SW480 (cell line): ENCODE measurements at places on chromosomes 5 and 9.

DNA sequence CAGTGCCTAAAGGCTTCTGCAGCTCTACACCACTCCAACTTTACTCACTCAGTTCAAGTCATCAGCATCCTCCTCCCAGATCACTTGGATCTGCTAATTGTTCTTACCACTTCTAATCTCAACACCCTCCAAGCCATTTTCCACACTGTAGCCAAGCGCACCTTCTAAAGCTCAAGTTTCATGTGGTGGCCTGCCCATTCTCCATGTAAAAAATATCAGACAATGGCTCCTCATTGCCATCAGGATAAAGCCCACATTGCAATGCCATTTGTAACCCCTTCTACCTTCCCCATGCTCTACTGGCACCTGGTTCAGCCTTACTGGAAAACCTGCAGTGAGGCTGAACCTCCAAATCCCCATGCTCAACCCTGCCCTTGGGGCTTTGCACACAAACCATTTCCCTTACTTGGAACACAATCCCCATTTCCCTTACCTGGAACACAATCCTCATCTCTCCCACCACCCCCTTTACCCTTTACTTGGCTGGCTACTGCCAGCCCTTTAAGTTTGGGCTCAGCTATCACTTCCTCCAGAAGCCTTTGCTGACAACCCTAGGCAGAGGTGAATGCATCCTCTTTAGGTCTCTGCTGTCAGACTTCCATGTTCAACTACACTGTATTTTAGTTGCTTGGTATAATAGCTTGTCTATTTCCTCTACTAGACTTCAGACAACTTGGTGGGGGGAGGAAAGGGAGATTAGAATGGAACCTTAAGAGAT, 220.0 kb downstream of the TSSK1B start:
- DNase-seq = no peak

- no peak for DNase-seq
Observed at GRCh38 chr5:14325369-14325768, 182.2 kb downstream of the TRIO start.

GRCh38 chr5:141223112-141223783, at the start of gene PCDHB14:
PCDHB14 (plus strand) TSS chr5:141223343; CDS start chr5:141223506, 163 bp downstream.
- peak; percentile 76 for DNase-seq

- no peak for DNase-seq
Observed at GRCh38 chr9:113934829-113935676, 58.9 kb downstream of the ZNF618 start.

DNA sequence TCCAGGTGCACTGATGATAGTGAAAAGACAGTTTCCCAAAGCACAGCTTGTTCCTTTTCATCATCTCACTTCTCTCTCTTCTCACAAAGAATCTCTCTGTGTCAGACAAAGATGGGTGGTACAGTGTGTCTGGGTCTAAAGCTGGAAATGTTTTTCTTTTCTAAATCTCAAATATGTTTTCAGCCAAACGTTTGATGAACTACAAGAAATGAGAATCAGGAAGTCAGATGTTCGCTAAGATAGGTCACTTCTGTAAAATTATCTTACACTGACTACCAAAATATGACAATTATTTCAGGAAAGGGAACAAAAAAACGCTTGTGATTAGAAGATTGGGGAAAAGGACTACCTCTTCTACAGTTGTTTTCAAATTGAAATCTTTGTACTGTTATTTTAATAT, 708.8 kb downstream of the PTPRD start:
- DNase-seq = no peak

DNA sequence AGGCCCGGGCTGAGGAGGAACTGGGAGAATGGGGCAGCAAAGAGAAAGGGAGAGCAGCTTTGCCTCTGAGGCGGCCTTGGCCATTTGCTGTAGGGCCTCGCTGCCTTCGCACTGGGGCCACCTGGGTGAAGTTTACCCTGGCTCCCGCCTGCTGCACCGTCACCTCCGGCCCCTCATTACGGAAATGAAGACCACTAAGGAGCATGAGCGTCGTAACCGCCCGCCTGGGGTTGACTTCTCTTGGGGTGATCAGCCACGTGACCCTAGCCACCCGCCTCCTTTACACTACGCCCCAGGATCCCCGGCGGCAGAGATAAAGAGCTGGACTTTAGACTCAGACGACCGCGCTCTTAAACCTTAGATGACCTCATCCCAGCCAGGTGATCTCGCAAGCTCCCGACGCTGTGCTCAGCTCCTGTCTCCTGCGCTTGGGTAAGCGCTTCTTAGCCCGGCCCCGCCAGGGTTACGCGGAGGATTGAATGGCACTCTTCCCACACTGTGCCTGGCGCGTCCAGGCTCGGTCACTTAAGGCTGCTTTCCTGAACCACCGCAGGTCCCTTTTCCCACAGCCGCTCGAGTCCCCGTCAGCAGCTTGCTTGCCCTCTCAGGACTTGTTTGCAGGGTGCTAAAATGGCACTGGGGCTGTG, 107.9 kb upstream of the LARP1 start:
- peak; percentile 95 for DNase-seq

DNA sequence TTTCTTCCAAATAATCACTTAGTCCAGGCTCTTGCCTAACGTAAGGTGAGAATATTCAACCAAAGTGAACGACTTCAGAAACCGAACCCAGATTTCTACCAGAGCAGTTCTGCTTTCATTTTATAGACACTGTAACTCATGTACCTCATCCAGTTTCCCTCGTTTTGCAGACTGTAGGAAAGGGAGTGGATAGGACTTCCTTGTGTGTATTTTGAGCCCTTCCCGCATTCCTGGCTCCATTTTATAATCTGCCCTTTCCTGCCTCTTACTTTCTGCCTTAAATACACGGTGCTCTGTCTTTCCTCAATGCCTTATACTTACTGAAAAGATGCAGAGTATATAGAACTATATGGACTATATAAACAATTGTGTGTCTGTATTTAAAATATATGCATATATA, 20.8 kb downstream of the MINAR2 start:
- no peak for DNase-seq

GRCh38 chr9:130110596-130111021, 56.9 kb downstream of the GPR107 start:
- no peak for DNase-seq

DNA sequence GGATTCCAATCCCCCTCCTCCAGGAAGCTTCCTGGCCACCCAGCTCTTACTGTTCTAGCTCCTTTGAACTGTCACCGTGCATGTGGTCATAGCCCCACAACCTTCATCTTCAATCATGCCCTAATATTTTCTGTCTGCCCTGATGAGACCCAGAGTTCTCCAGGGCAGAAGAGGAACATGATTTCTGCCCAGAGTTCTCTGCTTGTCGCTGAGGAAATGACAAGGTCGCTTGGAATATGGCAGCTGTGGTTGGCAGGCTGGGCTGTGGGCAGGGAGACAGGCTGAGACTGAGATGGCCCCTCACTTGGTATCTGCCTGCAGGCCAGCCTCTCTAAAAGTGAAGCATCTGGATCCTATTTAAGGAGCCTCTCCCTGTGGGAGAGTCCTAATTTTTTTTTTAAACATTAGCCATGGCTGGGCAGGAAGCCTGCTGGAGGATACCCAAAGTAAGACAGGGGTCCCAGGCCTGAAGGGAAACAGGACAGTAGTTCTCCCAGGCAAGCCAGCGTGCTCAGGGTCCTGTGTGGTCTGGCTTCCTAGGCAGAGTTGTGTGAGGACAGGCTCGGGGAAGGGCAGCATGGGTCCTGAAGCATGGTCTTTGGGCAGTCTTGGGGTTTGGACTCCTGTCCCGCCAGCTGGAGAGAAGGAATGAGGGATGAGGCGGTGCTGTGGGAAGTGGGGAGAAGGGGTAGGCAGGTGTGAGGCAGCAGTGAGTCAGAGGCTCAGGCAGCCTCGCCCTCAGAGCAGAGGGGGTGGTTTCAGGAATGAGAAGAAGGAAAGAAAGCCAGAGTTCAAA, 242.1 kb downstream of the FSTL4 start:
- peak; percentile 87 for DNase-seq

DNA sequence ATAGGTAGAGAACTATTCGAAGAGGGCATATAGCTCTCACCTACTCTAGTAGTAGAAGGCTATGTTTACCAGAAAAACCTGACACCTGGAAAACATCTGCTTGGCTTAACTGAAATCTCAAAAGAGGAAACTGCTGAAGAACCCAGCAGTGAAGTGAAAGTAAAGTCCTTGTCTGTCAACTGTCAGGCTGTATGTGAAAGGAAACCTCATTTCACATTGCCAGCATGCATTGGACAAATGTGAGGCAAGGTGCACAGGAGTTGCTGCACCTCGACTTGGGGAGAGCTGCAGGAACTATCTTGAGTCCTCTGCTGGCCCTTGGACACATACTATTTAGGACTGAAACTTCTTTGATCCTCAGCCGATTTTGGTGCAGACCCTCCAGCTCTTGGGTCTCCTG, 53.3 kb downstream of the NREP start:
- DNase-seq = no peak

GRCh38 chr5:75617736-75618352, 6.6 kb downstream of the ANKDD1B start:
- no peak for DNase-seq

GRCh38 chr5:1316588-1317340, 21.9 kb upstream of the TERT start:
- DNase-seq = no peak

GRCh38 chr9:98927724-98928123, 16.0 kb upstream of the COL15A1 start:
- no peak for DNase-seq

DNA sequence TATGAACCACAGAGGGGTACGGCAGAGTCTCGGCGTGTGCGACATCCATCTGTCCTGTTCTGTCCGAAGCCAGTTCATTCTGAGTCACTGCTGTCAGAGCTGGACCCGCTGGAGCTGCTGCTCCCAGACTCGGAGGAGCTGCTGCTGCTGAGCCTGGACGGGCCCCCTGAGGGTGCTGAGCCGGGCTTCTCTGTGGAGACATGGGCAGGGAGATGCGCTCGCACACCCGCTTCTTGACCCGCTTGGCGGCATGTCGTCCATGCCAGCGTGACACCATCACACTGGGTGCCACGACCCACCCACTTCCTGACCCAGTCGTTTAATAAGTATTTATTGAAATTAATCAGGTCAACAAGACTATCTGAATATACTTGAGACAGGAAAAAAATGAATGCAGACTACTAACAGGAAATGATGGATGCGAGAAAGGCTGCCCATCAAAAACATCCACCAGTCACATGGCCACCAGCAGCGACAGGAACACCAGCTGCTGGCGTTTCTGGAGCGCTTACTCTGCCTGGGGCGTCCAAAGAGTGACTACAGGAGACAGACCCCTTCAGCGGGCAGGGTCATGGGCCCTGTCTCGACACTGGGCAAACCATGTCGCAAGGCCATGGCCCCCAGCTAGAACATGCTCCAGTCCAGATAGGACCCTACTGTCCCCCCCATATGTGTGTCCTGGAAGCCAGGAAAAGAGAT, 8.4 kb downstream of the BRD3OS start:
- no peak for DNase-seq

GRCh38 chr9:87872079-87872624, 10.5 kb upstream of the SPATA31E1 start:
- no peak for DNase-seq

DNA sequence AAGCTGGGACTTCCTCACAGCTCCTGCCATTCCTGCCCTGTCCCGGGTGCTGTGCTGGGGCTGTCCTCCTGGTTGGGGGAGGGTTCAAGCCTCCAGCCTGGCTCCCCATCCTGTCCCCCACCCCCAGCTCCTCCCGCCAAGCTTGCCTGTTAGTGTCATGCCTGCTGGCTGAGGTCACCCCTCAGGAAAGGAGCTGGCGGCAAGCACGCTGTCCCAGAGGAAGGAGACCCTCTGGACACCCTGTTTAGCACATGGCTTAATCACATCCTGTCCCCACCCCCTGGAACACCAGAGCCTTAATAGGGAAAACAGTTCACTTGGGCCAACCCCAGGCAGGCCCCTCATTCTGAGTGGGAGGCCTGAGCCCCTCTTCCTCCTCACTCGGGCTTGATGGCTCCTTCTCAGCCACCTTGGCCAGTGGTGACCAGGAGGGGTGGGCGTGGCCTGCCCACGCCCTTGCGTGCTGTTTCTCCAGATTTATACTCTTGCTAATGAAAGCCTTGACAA, 9.2 kb upstream of the PHYHD1 start:
- peak; percentile 87 for DNase-seq

DNA sequence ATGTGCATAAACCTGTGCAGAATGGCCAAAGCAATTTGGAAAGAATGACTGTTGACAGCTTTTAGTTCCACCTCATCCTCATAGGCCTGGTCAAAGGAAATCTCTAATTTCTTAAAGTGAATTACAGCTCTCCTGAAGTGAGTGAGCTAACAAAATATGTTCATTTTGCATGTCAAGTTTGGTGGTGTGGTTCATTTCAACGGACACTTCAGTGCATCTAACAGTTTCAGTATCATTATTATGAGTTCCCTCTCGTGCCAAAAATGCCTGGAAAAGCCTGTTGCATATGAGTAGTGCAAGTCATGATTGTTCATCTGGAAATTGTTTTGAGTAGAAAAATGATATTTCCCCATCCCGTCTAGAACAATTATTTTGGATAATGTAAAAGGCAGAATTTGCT, 53.2 kb upstream of the HMHB1 start:
- DNase-seq = no peak

DNA sequence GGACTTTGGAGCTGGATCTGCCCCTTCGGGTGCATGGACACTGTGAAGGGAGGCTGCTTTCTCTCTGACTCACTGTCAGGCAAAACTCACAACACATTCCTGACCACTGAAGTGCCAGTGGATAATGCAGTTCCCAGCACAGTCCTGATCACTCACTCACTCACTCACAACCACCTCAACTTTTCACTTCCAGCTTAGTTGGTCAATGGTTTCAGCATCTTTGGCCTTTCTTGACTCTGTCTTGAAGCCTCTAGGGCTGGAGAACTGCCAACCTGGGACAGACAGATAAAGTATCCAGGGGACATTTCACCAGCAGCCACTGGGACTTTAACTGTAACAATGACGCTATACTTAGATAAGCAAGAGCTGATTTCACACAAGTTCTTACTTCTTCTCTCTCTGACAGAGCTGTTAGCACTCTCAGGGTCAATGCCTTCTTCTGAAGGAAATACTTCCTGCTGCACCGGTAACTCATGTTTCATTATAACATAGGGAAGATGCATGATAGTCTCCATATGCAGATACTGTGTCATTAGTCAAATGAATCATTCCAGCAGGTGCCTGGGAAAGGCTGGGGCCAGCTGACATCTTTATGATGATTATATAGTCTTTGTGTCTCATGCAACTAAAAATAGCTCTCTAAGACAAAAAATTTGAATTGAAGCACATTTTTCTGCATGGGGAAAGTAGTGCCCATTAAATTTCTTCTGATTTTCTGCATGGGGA, 499.0 kb downstream of the SEMA5A start:
- DNase-seq = no peak

- DNase-seq = no peak
Observed at GRCh38 chr9:90896231-90896630, 94.6 kb downstream of the SYK start.

GRCh38 chr5:133944263-133945185, 23.9 kb downstream of the C5orf15 start:
- DNase-seq = peak; percentile 47

GRCh38 chr5:164139423-164139822, 634.0 kb downstream of the MAT2B start:
- no peak for DNase-seq

DNA sequence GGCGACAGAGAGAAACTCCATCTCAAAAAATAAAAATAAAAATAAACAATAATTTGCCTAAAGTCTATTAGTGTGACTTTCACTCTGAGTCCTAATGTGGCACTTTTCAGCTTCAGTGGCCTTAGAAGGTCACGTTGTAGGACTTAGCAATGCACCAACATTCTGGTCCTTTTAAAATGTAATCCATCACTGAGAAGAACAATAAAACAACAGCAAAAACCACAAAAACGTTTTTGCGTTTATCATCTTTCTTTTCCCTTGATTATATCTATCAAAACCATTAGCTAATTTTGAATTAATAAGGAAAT, 190.1 kb upstream of the ZNF608 start:
- DNase-seq = no peak
